Cerebellar nuclear complex (tissue), 1 donor: ENCODE measurements at places on chromosomes 5 and 9.

GRCh38 chr9:138060365-138060764 is 182.8 kb downstream of the CACNA1B start:
- no peak for DNase-seq

- DNase-seq = no peak
Measured at GRCh38 chr9:31912636-31913035, 471.8 kb upstream of the ACO1 start.

- DNase-seq = no peak
Measured at GRCh38 chr5:177469750-177470525, 3.5 kb downstream of the DBN1 start.

DNA sequence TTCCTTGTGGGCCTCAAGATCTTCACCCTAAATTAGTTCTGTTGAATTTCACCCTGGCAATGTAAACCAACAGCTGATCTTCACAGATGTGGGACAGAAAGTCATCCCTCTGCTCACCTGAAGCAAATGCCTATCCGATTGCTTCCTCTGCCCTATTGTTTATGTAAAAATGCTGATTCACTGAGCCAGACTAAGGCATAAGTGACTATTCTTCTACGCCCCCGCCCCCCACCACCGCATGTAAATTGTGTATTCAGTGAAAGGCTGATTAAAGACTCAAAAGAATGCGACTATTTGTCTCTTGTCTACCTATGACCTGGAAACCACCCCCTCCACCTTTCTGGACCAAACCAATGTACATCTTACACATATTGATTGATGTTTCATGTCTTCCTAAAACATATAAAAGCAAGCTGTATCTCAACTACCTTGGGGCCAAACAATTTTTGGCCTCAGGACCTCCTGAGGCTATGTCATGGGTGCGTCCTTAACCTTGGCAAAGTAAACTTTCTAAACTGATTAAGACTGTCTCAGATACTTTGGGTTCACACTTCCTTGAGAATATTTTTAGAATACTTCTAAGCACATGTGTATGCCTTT is 129.7 kb upstream of the BOD1 start:
- no peak for DNase-seq
